ENCODE measurements at places on chromosomes 11 and 22. TPM values are rescaled to one million over a fixed set of nuclear protein-coding genes. Genes with fewer than 3 reads are reported as not detected.
A peak's percentile ranks its signal among the peaks of the same experiment; 100 is the strongest.

- no peaks in the 10 kb centered on the region for H3K36me3 ChIP-seq
- no peak overlapping the region for H3K27ac ChIP-seq
- no peak overlapping the region for H3K4me3 ChIP-seq
- H3K27me3 ChIP-seq: peaks cover 2% of the 10 kb centered on the region
- H3K4me1 ChIP-seq: no peaks in the 10 kb centered on the region
Observed at GRCh38 chr22:47853750-47854149, 1091.3 kb downstream of the TBC1D22A start.

DNA sequence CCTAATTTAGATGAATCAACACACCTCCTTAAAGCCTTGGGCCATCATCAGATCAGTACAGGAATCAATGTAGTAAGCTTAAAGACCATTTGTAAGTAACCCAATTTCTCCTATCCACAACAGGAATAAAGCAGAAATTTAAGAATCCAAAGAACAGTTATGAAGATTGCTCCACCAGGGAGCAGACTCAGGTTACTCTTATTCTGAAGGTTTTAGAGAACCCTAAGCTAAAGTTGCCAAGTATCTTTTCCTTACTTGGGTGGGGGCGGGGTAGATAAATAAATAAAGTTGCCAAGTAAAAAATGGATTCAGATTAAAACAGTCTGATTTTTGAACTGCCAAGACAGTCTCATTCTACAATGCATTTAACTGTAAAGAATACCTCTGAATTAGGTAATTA, 18.1 kb downstream of the CKAP5 start:
- H3K4me1 ChIP-seq: peaks cover 41% of the 10 kb centered on the region
- no peak overlapping the region for H3K4me3 ChIP-seq
- DNase-seq: no peak
- H3K27ac ChIP-seq: no peak overlapping the region
- H3K36me3 ChIP-seq: peaks cover 3% of the 10 kb centered on the region
- no peaks in the 10 kb centered on the region for H3K27me3 ChIP-seq

GRCh38 chr22:36343720-36344105, 44.1 kb downstream of the MYH9 start:
- H3K4me3 ChIP-seq: peak overlapping the region; percentile 61
- H3K27me3 ChIP-seq: no peaks in the 10 kb centered on the region
- peaks cover 54% of the 10 kb centered on the region for H3K36me3 ChIP-seq
- peak overlapping the region; percentile 99 for H3K27ac ChIP-seq
- no peak for DNase-seq

DNA sequence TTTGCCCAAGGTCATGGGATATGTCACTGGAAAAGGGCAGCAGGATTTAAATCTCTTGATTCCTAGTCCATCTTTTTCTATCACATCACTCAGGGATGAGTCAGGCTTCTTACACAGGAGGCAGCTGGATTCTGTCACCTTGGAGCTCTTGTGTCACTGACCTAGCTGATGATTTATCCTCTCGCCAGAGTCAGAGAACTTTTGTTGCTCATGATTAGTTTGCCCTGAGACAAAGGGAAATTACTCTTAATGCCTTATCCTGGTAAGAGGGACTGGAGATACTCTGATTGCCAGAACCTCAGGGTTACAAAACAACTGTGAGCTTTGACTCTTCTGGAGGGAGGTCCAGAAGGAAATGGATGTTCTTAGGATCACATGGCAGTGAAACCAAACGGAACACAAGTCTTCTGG, 10.1 kb downstream of the COA4 start:
- no peak overlapping the region for H3K4me3 ChIP-seq
- no peaks in the 10 kb centered on the region for H3K27me3 ChIP-seq
- DNase-seq: no peak
- H3K4me1 ChIP-seq: no peaks in the 10 kb centered on the region

DNA sequence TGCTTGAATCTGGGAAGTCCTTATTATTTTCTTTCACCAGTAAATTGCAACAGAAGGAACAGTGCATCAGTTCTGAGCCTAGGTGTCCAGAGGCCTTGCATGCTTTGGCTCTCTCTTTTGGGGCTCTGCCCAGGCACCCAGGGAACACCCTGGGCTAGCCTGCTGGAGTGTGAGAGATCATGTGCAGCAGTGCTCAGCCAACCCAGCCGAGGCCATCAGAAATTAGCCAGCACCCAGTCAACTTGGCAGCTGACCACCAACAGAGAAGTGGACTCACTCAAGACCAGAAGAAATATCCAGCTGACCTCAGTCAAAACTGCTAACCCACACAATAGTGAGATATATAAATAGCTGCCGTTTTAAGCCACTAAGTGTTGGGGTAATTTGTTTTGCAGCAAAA, 11.2 kb upstream of the P4HA3 start:
- no peaks in the 10 kb centered on the region for H3K36me3 ChIP-seq
- H3K4me3 ChIP-seq: no peak overlapping the region
- H3K27ac ChIP-seq: no peak overlapping the region
- no peak for DNase-seq

DNA sequence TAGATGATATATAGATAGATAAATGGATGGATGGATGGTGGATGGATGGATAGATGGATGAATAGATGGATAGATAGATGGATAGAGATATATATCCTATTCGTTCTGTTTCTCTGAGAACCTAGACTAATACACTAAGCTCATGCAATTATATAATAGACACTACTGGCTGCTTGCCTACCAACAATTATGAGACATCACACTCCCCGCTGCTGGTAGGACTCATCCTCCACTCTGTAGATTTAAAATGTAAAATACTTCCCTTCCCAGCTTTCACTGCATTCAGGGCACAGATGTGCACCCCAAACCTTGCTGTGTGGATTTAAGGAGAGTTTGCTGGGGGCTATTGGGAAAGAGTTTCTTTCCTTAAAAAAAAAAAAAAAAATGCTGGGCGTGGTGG, 28.3 kb upstream of the RCN1 start:
- H3K4me1 ChIP-seq: no peaks in the 10 kb centered on the region
- no peak for DNase-seq
- peaks cover 13% of the 10 kb centered on the region for H3K27me3 ChIP-seq
- H3K4me3 ChIP-seq: no peak overlapping the region
- no peak overlapping the region for H3K27ac ChIP-seq

DNA sequence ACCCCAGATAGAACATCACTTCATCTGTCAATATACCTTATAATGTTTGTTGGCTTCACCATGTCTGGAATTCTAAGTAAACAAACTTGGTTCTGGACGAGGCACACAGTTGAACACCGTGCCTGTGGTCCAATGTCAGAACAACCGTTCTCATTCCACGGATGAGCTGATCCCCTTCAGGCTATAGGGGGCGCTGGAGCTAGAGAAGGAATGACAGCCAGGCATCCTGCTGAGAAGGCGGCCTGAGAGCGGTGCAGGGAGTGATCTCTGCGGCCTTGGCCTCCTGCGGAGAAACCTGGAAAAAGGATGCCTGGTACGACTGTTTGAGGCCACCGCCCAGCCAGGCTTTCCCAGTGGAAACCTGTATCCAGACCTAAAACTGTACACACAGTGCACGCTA, 48.7 kb downstream of the FDX1 start:
- no peak for DNase-seq
- H3K27ac ChIP-seq: no peak overlapping the region
- H3K36me3 ChIP-seq: peaks cover 3% of the 10 kb centered on the region
- no peak overlapping the region for H3K4me3 ChIP-seq

DNA sequence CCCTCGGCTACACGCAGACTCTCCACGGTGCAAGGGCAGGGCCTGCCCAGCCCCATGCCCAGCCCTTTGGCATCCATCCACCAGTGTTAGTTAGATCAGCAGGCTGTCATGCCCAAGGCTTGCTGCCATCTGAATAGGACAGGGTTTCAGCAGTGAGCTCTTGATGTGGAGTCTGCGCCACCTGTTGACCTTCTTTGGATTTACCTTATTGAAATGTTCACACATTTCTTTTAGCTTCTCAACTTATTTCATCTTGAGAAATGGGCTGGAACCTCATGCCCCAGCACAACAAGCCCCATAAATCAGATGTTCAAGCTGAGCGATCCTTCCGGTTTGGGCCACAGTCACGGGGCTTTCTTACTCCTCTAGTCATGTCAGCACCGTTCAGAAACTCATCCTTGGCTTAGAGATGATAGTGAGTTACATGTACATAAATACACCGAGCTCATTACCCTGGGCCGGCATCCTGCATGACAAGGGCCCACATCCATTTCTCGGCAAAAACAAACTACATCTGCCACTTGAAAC, 61.7 kb downstream of the PARVB start:
- no peak overlapping the region for H3K4me3 ChIP-seq
- H3K27me3 ChIP-seq: no peaks in the 10 kb centered on the region
- H3K4me1 ChIP-seq: peaks cover 6% of the 10 kb centered on the region
- no peak overlapping the region for H3K27ac ChIP-seq

DNA sequence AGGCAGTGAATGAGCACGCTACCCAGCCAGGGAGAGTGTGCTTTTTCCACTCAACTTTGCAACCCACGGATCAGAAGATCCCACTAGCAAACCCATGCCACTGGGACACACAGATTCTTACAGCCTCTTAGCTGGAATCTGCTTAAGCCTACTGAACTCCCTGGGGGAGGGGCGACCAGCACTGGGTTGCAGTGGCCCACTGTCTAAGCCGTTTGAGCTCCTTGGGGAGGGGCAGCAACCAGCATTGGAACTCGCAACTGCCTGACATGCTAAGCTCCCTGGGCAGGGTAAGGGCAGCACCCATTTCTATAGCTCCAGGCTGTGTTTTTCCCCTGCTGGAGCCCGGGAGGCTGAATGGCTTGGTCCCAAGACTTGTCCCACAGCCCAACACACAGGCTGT, 99.6 kb downstream of the FAM168A start:
- no peaks in the 10 kb centered on the region for H3K36me3 ChIP-seq
- H3K27ac ChIP-seq: no peak overlapping the region
- no peaks in the 10 kb centered on the region for H3K4me1 ChIP-seq
- H3K27me3 ChIP-seq: no peaks in the 10 kb centered on the region

DNA sequence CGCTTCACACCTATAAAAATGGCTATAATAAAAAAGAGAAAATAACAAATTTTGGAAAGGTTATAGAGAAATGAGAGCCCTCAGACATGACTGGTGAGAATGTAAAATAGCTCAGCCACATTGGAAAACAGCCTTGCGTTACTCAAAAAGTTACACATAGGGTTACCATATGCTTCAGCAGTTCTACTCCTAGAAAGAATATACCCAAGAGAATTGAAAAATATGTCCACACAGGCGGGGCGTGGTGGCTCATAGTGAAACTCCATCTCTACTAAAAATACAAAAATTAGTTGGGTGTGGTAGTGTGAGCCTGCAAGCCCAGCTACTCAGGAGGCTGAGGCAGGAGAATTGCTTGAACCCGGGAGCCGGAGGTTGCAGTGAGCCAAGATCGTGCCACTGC, 7.6 kb upstream of the JHY start:
- H3K36me3 ChIP-seq: no peaks in the 10 kb centered on the region
- peaks cover 5% of the 10 kb centered on the region for H3K27me3 ChIP-seq
- no peak overlapping the region for H3K27ac ChIP-seq
- DNase-seq: no peak
- H3K4me1 ChIP-seq: peaks cover 10% of the 10 kb centered on the region

DNA sequence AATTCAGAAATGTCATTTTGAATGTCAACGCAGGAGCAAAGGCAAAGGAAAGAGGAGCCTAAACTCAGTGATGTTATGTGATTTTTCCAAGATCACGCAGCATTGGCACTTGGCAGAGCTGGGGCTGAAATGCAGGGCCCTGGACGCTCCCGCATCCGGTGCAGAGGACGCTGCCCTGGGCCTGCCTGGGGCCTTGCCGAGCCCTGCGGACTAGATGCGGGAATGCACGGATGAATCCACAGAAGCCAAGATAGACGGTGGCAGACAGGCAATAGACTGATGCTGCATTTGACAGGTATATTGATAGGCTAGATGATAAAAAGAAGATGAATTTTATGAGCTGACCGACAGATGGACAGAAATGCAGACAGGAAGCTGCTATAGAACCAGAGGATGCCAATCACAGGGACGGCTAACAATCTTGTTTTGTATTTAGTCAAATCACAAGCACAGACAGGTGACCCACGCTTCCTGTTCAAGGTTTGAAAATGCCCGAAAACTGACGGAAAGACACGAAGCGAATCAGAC, 696 bp upstream of the MARK2 start:
- DNase-seq: no peak
- H3K36me3 ChIP-seq: peaks cover 21% of the 10 kb centered on the region
- H3K4me1 ChIP-seq: peaks cover 59% of the 10 kb centered on the region

DNA sequence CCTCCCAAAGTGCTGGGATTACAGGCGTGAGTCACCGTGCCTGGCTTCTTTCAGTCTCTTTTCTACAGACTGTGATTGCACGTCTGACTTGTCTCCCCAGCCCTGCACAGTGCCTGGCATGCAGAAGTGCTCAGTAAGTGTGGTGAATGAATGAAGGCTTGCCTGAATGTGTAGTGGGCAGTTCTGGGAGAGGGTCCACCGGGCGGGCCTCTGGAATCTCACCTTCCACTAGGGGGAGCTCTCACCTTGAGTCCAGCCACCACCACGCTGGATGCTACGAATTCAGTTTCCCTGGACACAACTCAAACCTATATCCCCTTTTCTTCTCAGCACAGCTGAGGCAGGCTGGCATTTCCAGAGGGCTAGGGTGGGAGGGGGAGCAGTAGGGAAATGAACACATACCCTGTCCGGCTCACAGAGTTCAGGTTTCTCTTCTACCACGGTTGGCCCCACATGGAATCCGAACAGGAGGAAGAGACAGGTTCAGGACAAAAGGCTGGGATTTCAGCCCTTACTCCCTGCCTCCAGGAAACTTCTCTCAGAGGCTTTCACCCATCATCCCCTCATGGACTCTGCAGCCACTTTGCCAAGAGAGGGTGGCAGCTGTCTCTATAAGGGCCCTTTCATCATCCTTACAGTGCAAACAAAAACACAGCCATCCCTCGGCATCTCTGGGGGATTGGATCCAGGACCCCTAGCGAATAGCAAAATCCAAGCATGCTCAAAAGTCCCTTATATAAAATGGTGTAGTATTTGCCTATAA, 86.8 kb downstream of the NECTIN1 start:
- no peaks in the 10 kb centered on the region for H3K27me3 ChIP-seq
- H3K27ac ChIP-seq: no peak overlapping the region
- no peaks in the 10 kb centered on the region for H3K4me1 ChIP-seq
- H3K36me3 ChIP-seq: no peaks in the 10 kb centered on the region
- DNase-seq: no peak

DNA sequence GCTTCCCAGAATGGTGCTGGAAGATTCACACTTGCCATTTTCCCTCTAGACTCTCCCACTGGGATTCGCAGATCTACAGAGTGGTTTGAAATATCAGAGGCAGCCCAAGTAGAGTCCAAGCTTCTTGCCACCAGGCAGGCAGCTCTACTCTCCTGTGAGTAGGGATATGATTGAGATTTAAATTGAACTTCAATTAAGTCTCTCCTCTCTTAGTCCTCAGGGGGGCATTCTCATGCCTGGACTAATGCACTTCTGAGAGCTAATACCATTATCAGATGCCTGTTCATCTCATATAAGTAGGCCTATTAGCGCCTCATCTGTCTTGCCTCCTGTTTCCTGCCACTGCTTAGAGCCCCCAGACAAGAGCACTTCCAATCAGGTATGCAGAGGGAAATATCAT, 25.5 kb upstream of the AMPD3 start:
- peaks cover 31% of the 10 kb centered on the region for H3K27me3 ChIP-seq
- no peak for DNase-seq
- H3K36me3 ChIP-seq: no peaks in the 10 kb centered on the region
- H3K27ac ChIP-seq: no peak overlapping the region
- no peak overlapping the region for H3K4me3 ChIP-seq

KRTAP5-11 gene
- total RNA-seq: not detected

CSTPP1 gene
- total RNA-seq: 15.1 TPM

TYR gene
- total RNA-seq: not detected

ATP6V1E1 gene
- total RNA-seq: 128 TPM

LRRC32 gene
- 5.7 TPM for total RNA-seq

OR11H1 gene
- total RNA-seq: not detected

KCNC1 gene
- not detected for total RNA-seq

HEPACAM gene
- total RNA-seq: not detected

OR51E2 gene
- not detected for total RNA-seq
